ENCODE measurements at places on chromosomes 12 and 14. TPM values are rescaled to one million over a fixed set of nuclear protein-coding genes. Genes with fewer than 3 reads are reported as not detected.

Gene ESR2
- 3.6 TPM for polyA plus RNA-seq

Gene TCL1A
- 623 TPM for polyA plus RNA-seq

Gene CLMN
- polyA plus RNA-seq: 9.6 TPM

Gene DBX2
- polyA plus RNA-seq: not detected

Gene KCNC2
- not detected for polyA plus RNA-seq

Gene PHLDA1
- polyA plus RNA-seq: 1.0 TPM

Gene SMCO2
- polyA plus RNA-seq: not detected

Gene LPAR5
- polyA plus RNA-seq: 29.0 TPM

Gene PLEK2
- polyA plus RNA-seq: not detected

Gene KERA
- not detected for polyA plus RNA-seq

Gene KCNA5
- 0.72 TPM for polyA plus RNA-seq

Gene OTX2
- polyA plus RNA-seq: not detected

Gene TPPP2
- polyA plus RNA-seq: not detected

Gene ACOT6
- not detected for polyA plus RNA-seq

Gene SOAT2
- polyA plus RNA-seq: not detected

Gene NRDE2
- 6.3 TPM for polyA plus RNA-seq

Gene PIWIL1
- polyA plus RNA-seq: not detected

Gene ZNF10
- 26.7 TPM for polyA plus RNA-seq

Gene ACSS3
- polyA plus RNA-seq: not detected

Gene PRIMA1
- not detected for polyA plus RNA-seq

Gene TRPV4
- polyA plus RNA-seq: not detected

Gene SMARCC2
- 70.4 TPM for polyA plus RNA-seq

Gene TMEM63C
- polyA plus RNA-seq: 0.63 TPM

Gene RPL6
- polyA plus RNA-seq: 1,308 TPM

Gene TSPAN11
- not detected for polyA plus RNA-seq

Gene RAD51AP1
- polyA plus RNA-seq: 4.5 TPM

Gene FAM186B
- polyA plus RNA-seq: 0.13 TPM

Gene RNASE2
- polyA plus RNA-seq: 0.54 TPM

Gene AMIGO2
- polyA plus RNA-seq: 7.6 TPM

Gene SLC17A8
- not detected for polyA plus RNA-seq

Gene PTPRQ
- polyA plus RNA-seq: not detected

Gene COX8C
- not detected for polyA plus RNA-seq

Gene TAS2R7
- not detected for polyA plus RNA-seq

Gene C3AR1
- polyA plus RNA-seq: 0.13 TPM

Gene HOXC6
- not detected for polyA plus RNA-seq

Gene THAP2
- polyA plus RNA-seq: 9.5 TPM

Gene TPH2
- polyA plus RNA-seq: not detected

Gene PYGL
- 0.60 TPM for polyA plus RNA-seq

Data from B cell (primary cell).